ENCODE measurements at places on chromosomes 16 and 17.

DNA sequence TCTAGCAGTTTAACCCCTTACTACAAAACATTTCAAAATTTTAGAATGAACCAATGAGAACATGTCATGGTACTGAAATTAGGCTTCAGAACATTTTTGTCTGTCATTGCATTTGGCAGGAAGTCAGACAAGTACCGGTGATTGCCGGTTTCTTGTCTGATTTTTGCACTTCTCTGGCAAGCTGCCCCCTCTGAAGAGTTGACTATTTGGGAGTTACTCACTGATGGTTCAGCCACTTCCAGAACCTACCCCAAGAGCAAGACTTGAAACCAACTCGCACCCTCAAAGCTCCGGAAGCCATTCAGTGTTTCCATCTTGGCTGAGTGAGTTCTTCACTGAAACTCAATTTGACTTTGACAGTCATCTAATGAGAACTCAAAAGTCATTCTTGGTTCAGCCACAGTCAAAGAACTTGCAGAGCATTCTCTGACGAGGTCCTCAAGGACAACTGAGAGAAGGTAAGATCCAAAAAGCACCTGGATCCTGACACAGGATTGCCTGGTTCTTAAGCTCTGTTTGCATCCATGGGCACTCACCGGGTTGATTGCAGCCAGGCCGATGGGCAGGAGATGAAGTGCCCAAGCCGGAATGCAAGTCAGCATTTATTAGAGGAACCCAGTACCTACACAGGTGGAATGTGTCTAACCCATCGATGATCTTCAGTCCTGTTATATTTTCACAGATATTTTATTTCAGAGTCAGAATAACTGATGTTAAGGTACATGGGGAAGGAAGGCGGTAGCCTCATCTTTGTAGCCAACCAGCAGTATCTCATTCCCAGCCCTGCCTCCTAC is 93.6 kb downstream of the USP22 start:
- no peak for DNase-seq

- DNase-seq = no peak
These were observed 127.2 kb downstream of the AXIN2 start for GRCh38 chr17:65434251-65434650.

DNA sequence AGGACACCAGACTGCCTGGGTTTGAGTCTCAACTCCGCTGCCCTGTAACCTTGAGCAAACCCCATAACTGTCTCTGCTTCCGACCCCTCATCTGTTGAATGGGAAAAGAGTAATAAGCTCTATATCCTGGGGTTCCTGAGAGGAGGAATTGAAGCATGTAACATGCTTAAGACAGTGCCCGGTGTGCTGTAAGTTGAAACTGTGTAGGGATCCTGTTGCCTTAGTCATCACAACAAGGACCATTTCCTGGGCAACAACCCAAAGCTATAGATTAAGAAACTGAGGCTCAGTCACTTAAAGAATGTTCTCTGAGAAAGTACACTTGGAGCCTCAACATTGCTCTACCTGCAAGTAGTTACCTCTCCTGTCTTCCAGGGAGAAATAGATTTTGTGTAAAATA is 23.0 kb downstream of the CDH13 start:
- DNase-seq = no peak

GRCh38 chr16:81526935-81527334 is 82.3 kb downstream of the CMIP start:
- no peak for DNase-seq

DNA sequence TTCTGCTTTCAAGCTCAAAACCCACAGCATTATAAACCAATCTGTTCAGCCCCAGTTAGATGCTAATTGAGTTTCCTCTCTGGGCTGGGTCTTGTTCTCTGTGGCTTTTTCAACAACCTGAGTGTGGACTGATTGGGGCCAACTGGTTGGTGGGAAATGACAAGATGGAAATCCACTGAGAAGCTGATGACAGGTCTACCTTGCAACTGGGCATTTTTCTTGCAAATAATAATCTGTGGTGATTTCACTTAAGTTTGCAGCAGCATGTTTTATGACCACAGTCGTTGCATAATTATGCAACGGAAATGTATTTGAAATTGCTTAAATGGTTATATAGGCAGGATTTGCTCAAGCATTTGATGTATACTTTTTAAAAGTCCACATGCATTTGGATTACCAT is 69.9 kb downstream of the AKAP1 start:
- DNase-seq = no peak

- DNase-seq = no peak
These were observed 133.3 kb upstream of the CIBAR2 start for GRCh38 chr16:85245307-85246172.

DNA sequence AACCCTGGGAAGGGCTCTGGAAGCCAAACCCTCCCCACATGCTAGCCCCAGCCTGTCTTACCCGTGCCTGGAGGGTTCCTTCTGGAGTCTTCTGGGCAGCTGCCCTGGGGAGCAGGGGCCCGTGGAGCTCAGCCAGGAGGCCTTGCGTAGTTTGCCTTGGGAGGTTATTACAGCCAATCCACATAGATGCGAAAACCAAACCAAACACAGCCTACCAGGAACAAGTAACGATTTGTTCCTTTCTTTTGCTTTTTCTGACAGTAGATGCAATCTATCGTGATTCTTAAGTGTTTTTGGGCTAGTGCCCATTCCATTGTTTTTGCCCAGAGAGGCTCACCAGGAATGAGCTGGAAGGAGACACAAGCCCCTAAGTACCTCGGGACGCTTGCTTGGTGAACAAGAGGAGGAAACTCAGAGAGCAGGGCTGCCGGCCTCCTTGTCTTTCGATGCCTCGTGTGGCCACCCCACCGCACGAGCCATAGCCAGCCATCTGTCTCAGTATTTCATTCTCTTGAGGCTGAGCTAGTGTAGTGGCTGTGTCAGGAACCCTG is 102.7 kb upstream of the NOL11 start:
- DNase-seq = no peak

DNA sequence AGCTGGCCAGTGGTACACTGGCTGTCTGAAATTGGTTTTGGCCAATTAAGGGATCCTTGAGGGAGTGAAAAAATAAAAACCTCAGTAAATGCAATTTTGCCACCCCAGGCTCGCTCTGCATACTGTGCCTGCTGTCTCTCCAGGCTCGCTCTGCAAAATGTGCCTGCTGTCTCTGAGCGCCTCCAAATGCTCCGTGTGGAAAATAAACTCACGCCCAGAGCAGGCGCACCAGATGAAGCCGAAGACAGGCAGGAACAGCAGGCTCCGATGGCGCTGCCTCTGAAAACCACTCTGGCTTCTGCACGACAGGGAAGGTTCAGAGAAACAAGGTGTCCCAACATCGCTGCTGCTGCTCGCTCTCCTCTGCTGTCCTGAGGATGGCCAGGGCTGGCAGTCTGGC is 29.1 kb downstream of the SNN start:
- no peak for DNase-seq

GRCh38 chr17:49407086-49407485 is 7.6 kb downstream of the PHB1 start:
- no peak for DNase-seq

DNA sequence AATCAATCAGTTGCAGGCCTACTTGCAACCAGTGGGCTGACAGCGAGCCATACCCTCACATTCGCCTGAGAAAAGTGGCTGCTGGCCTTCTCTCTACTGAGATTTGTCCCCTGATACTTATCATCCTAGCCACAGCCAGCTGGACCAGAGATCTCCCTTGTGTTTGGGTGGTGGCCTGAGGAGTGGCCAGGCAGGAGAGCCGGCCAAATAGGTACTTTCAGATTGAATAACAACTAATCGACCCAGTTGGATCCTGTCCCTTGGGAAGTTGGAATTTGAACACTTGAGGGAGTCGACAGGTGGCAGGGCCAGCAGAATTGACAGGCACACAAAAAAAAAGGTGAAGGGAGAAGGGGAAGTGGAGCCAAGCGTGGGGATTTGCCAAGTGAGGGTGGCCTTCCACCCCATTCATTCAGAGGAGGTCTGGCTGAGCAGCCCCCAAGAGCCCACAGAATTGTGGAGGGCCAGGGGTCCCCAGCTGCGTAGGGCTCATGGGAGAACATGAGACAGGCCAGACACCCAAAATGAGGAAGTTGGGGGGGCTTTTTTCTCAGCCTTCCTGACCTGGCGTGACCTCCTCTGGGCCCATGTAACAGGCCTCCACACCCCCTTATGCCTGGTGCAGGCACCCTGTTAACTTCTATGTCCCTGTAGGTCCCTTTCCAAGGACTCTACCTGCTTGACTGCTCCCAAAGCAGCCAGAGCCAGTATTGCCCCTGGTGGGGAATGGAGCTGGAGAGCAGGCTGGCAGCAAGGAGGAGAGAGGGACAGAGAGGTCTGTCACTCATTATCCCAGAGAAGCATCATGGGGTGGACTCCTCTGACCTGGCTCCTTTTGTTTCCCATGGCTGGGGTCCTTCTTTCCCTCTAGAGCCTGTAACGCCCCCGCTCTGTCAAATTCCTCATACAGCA is 2.9 kb upstream of the RANGRF start:
- no peak for DNase-seq

GRCh38 chr17:37576281-37576680 is 32.9 kb downstream of the SYNRG start:
- no peak for DNase-seq

DNA sequence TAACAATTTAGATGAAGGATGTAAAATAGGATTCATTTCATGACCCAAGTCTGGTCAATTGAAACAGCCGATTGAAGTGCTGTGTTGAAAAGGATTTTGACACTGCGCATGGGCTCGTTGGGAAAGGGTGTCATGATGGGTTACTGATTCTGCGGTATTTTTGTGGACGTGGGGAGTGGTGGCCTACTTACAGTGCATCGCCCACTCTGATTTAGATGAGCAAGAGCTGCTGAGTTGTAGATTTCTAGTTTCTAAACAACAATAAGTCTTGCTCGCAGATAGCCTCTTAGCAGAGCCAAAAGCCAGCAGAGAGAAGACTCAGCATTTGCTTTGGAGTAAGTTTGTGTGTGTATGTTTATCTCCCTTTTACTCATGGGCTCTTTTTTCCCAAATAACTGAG is 731.0 kb downstream of the MAF start:
- no peak for DNase-seq

DNA sequence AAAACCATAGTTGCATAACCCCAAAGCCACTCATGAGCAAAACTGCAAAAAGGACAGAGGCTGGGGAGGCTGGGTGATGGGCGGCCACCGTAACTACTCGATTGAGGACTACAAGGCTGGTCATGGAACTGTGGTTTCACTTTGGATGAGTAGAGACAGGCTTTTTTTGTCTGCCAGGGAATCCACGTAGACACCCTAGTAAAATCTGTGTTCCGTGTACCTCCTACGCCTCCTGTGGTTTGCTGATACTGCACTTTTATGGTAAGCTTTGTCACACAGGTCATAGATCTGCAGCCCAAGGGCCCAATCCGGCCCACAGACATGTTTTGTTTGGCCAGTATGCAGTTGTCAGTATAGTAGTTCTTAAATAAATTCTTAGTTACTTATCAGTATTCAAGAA is 2.2 kb upstream of the TLCD3B start:
- DNase-seq = no peak

- DNase-seq = no peak
These were observed 540 bp downstream of the PPP4C start for GRCh38 chr16:30076276-30076791.

DNA sequence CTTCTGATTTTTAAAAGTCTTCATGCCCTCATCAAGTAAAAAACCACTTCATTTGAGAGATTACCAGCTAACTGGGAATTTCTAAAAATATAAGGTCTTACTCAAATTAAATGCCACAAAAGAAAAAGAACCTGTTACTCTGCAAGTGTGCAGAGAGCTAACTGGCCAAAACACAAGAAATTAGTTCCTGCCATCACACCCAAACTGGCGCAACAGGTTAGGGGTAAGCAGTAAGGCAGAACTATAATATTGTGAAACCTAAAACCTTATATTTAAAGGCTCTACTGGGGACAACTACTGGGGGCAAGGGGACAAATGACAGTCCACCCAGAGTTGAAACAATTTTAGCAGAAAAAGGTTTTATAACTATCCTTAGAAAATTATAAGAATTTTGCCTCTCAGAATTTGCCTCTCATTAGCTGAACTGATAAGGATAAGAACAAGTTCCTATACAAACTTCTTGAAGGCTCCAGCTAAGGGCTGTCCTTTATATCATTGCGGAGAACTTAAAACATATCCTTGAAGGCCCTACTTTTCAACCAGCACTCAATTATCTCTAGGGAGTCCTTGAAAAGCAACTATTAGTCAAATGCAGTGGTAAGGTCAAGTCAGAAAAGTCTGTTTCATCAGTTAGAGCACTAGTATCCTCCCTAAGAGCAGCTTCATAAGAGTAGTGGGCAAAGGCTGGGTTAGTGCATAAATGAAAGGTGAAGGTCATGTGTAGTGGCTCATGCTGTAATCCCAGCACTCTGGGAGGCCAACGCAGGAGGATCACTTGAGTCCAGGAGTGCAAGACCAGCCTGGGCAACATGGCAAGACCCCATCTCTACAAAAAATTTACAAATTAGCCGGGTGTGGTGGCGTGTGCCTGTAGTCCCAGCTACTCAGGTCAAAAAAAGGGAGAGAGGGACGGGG is 31.5 kb downstream of the SMURF2 start:
- DNase-seq = no peak
